Upper lobe of right lung (tissue), 1 donor: ENCODE measurements at places on chromosomes 1 and 21. TPM values are rescaled to one million over a fixed set of nuclear protein-coding genes. Genes with fewer than 3 reads are reported as not detected.
A peak's percentile ranks its signal among the peaks of the same experiment; 100 is the strongest.

GRCh38 chr1:173903827-173904531, 13.1 kb downstream of the SERPINC1 start:
- no peak for DNase-seq

DNA sequence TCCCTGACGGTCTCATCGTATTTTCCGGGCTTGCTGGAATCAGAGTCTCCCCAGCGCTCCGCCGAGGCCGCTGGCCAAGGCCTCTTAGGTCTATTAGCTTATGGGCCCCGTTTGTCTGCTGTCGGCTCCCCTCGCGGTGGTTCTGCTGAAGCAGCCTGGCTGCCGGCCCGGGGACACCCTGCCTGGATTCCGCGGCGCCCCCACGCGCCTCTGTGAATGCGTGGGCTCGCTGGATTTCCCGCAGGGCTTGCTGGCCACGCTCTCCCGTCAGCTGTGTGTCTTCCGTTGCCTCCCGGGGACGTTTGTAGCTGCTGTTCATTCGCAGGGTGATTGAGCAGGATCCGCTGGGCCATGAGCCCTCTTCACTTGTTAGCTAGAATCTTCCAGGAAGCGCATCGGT, 8.4 kb downstream of the LRRC3 start:
- DNase-seq = no peak

The TCHHL1 gene
- total RNA-seq = not detected

The GPR52 gene
- total RNA-seq = 1.9 TPM

The CBR1 gene
- 71.2 TPM for total RNA-seq

The HES3 gene
- not detected for total RNA-seq

The SH3BGR gene
- 3.1 TPM for total RNA-seq

- DNase-seq = no peak
These were observed 96.4 kb downstream of the C1orf21 start for GRCh38 chr1:184483101-184483683.

The BEND5 gene
- total RNA-seq = 3.4 TPM

The SPRR2D gene
- not detected for total RNA-seq

GRCh38 chr21:42387164-42387563, 8.7 kb downstream of the TMPRSS3 start:
- peak; percentile 30 for DNase-seq

GRCh38 chr1:95752515-95753381, 518.7 kb downstream of the RWDD3 start:
- DNase-seq = no peak

The L1TD1 gene
- total RNA-seq = 0.67 TPM

The CHIT1 gene
- total RNA-seq = 751 TPM

- DNase-seq = peak; percentile 85
These were observed 7.9 kb downstream of the TINAGL1 start for GRCh38 chr1:31583995-31584868.

GRCh38 chr1:2030076-2030871, 11.1 kb downstream of the GABRD start:
- no peak for DNase-seq

The BMP8B gene
- total RNA-seq = 2.7 TPM

- DNase-seq = no peak
These were observed 114.7 kb upstream of the NGF start for GRCh38 chr1:115452600-115453329.

The TCP10L gene
- total RNA-seq = 0.78 TPM

- DNase-seq = no peak
These were observed 3.6 kb upstream of the CAPN2 start for GRCh38 chr1:223708651-223709268.

The ELAPOR1 gene
- total RNA-seq = 5.6 TPM

The CBS gene
- total RNA-seq = 69.0 TPM

- DNase-seq = no peak
These were observed 4.9 kb downstream of the DNTTIP2 start for GRCh38 chr1:93874025-93874651.

DNA sequence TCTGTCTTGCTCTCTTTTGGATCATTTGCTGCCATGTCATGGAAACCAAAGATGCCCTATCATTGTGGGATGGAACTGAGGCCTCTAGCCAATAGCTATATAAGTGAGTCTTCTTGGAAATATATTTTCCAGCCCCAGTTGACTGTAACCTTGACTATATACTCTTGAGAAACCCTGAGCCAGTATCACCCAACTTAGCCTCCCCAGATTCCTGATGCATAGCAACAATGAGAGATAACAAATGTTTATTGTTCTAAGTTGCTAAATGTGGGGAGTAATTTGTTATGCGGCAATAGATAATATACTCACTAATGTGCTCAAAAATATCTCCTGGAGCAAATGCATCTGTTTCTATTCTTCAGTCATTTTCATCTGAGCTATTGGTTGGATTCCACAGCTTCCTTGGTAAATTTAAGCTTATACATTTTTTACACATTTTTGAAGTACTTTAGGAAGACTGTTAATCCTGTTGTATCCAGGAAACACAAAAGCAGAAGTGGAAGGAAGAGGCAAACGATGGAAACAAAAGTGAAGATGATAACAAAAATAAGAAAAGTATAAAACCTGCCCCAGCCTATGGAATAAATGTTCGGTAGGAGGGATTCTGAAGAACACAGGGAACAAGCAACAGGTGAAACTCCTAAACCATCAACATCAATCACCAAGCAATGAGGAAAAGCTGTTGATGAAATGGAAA, 6.3 kb upstream of the SRRM1 start:
- no peak for DNase-seq

- no peak for DNase-seq
These were observed 86.4 kb downstream of the BCAR3 start for GRCh38 chr1:93595266-93595665.

GRCh38 chr1:169872906-169873305, 20.8 kb downstream of the SCYL3 start:
- DNase-seq = no peak

GRCh38 chr1:234454926-234455325, 24.1 kb downstream of the TARBP1 start:
- DNase-seq = no peak

GRCh38 chr1:43901196-43901961, 32.2 kb upstream of the ARTN start:
- no peak for DNase-seq

The LRRC39 gene
- total RNA-seq = 0.58 TPM

The XCL1 gene
- total RNA-seq = 0.90 TPM

The PODN gene
- total RNA-seq = 56.5 TPM

DNA sequence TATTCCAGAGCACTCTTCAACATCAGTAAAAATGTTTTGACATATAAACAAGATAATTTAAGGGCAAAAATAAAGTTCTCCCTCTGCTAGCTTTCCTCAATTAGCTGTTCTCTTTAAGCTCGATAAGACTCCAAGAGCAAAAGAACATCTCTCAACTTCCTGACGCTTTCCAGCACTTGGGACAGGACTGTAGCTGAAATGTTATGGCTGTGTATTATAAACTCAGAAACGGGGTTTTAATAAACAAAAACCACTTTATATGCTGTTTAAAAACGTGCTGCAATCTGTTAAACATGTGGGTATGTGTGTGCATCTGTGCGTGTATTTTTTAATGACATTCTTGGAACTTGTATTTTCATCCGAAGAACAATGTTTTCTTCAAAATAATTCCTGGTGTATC, 71.5 kb upstream of the RGS2 start:
- DNase-seq = no peak

GRCh38 chr1:65232461-65232990, 76.8 kb upstream of the DNAJC6 start:
- DNase-seq = no peak

GRCh38 chr21:41641510-41641815, 125.4 kb downstream of the RIPK4 start:
- DNase-seq = peak; percentile 1

The FLG gene
- total RNA-seq = not detected

- DNase-seq = no peak
These were observed 136.1 kb upstream of the JUN start for GRCh38 chr1:58919959-58920321.

- no peak for DNase-seq
These were observed 15.3 kb downstream of the SRSF4 start for GRCh38 chr1:29166291-29166878.

GRCh38 chr1:230827081-230827681, 41.1 kb downstream of the C1orf198 start:
- no peak for DNase-seq

The EXTL1 gene
- total RNA-seq = 0.49 TPM

- DNase-seq = no peak
These were observed 58.4 kb downstream of the DYRK1A start for GRCh38 chr21:37425001-37425400.

DNA sequence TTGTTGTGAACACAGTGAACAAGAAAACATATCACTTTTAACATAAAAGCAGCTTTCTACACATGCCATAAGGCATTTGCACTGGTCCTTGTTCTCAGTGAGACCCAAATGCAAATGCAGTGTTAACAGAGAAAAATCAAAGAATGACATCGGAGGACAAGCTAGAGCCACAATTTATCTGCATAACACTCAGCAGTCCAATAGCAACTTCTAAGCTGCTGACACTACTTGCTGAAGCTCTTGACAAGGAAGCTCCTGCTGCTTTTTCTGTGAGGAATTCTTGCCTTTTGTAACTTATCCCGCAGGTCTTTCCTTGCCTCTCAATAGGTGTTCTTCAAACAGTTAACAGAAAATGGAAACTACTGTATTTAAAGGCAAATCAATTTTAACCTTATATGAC, 34.7 kb downstream of the USH2A start:
- no peak for DNase-seq
